Suppressor macrophage treated with lipopolysaccharide for 1 hour (primary cell): ENCODE measurements at places on chromosomes 16 and 17.

DNA sequence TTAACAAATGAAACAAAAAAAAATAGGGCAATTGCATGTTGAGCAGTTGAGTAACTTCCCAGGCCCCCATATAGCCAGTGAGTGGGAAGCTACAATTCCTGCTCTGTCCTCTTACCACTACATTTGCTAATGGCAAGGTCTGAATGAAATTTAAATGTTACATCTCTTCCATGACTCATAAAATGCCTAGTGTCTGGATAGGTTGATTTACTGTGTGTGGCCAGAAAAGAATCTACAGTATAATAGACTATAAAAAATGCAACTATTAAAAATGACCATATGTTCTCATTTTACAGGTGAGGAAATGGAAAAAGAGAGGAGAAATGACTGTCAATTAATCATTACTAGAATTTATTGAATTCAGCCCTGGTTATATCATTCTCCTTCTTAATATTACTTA, 1199.3 kb downstream of the CDH11 start:
- DNase-seq = no peak

GRCh38 chr16:80198311-80199299, 342.2 kb upstream of the DYNLRB2 start:
- no peak for DNase-seq

DNA sequence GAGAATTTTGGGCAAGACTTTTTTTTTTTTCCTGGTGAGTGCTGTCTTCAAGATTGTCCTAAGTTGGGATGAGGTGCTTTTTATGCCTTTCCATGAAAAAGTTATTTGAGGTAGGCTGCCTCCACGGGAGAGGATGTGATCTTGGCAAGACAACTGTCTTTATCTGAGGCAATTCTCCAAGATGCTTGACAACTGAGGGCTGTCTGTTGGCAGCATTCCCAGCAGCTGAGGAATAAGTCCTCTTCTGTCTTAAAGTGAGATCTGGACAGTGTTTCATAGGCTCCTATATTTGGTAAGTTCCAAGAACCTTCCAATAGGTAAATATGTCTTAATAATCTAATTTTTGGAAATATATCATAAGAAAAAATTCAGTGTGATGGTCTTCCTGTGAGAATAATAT, 662.0 kb downstream of the CDH11 start:
- no peak for DNase-seq

GRCh38 chr17:55959756-55960155, 193.5 kb upstream of the ANKFN1 start:
- peak; percentile 10 for DNase-seq

DNA sequence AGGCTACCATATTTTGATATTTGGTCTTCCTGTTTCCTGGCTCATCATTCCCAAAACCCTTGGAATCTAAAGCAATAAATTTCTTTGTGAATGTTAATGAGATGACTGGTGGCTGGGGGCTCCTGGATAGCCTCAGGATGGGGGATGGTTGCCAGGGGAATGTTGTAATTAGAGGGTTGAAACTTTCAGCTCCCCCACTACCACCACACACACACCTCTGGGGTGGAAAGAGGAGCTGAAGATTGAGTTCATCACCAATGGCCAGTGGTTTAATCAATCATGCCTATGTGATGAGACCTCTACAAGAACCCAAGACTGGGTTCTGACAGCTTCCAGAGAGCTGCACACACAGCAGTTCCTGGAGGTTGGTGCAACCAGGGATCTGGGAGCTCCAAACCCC, 59.1 kb downstream of the HS3ST3A1 start:
- no peak for DNase-seq

- DNase-seq = no peak
Observed at GRCh38 chr17:39566094-39566850, 41.4 kb downstream of the NEUROD2 start.

- peak; percentile 45 for DNase-seq
Observed at GRCh38 chr17:63985387-63986140, 12.6 kb upstream of the PRR29 start.

- no peak for DNase-seq
Observed at GRCh38 chr16:55571-56136, 2.0 kb downstream of the SNRNP25 start.

DNA sequence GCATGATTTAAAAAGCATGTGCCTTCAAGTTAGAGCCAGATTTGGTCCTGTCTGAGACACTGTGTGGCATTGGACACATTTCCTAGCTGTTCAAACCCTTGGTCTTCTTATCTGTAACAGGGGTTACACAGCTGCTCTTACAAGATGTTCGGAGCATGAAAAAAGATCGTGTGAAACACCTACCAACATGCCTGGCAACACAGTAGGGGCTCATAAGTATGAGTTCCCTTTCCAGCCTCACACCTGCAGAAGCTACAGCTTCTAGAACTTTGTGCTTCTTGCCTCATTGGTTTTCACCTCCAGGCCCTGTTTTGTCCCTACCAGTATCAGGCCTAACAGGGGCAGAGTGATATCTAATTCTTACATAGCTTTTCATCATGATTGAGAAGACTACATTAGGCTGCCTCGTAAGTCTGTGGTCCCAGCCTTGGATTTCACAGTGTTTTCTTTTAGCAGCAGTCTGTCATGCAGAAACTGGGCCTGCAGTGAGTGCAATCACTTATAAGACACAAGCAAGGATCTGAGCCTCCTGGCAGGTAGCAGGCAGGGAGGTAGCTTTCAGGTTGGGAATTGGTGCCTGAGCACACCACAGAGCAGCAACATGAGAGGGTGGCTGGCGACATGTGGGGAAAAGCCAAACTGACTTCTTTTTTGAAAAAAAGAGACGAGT, 78.8 kb downstream of the CCDC182 start:
- no peak for DNase-seq

- peak; percentile 77 for DNase-seq
Observed at GRCh38 chr16:89958068-89958467, 9.5 kb downstream of the DEF8 start.

GRCh38 chr17:10631048-10631700, 25.9 kb downstream of the MYH3 start:
- peak; percentile 27 for DNase-seq

DNA sequence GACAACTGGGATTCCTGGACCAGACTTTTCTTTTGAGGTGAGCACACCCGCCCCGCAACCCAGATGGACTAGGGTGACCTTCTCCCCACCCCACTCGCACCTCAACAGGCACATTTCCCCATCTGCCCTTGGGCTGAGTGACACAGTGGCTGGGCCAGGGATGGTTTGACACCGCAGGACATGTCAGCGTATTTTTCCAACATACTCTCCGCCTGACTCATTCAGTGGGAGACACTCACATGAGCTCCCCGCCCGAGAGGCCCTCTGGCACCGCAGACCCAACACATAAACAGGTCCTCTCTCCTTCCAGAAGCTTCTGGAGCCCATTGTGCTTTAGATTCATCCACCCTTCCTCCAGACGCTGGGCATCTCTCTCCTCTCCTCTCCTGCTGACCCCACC, 69.4 kb downstream of the ZDHHC7 start:
- DNase-seq = no peak
